ENCODE measurements at places on chromosomes 2 and 18. TPM values are rescaled to one million over a fixed set of nuclear protein-coding genes. Genes with fewer than 3 reads are reported as not detected.

The FKBP7 gene
- 1.2 TPM for total RNA-seq

The OSBPL1A gene
- 56.1 TPM for total RNA-seq

The QPCT gene
- total RNA-seq = not detected

The BOK gene
- total RNA-seq = 16.5 TPM

The COPS7B gene
- 217 TPM for total RNA-seq

The IGFBP5 gene
- total RNA-seq = 41.5 TPM

The NCKAP5 gene
- total RNA-seq = 25.8 TPM

GRCh38 chr18:34880882-34881834 lies 160.1 kb upstream of the MAPRE2 start:
- H3K36me3 ChIP-seq = no peaks in the 10 kb centered on the region
- DNase-seq = no peak
- H3K4me3 ChIP-seq = no peak overlapping the region
- no peak overlapping the region for H3K27ac ChIP-seq
- no peaks in the 10 kb centered on the region for H3K4me1 ChIP-seq

- H3K27ac ChIP-seq = no peak overlapping the region
- no peaks in the 10 kb centered on the region for H3K27me3 ChIP-seq
- no peaks in the 10 kb centered on the region for H3K36me3 ChIP-seq
- H3K4me3 ChIP-seq = no peak overlapping the region
- H3K4me1 ChIP-seq = no peaks in the 10 kb centered on the region
Observed at GRCh38 chr2:33347856-33348255, 128.6 kb upstream of the RASGRP3 start.

DNA sequence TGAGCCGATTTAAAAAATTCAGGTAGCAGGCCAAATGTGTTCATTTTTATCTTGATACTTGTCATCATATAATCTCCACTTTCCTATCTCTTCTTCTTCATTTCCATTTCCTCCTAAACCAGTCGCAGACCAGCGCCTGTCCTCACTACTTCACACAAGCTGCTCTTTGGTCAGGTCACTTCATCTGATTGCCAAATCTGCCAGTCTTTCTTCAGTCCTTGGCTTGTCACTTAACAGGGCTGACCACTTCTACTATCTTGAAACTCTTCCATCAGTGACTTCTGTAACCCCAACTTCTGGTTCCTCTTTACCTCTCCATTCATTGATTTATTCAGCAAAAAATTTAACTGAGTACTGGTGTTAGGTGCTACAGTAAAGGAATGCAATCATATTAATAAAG lies 18.0 kb upstream of the SPRED2 start:
- H3K4me1 ChIP-seq = no peaks in the 10 kb centered on the region
- H3K36me3 ChIP-seq = no peaks in the 10 kb centered on the region
- H3K27me3 ChIP-seq = no peaks in the 10 kb centered on the region

DNA sequence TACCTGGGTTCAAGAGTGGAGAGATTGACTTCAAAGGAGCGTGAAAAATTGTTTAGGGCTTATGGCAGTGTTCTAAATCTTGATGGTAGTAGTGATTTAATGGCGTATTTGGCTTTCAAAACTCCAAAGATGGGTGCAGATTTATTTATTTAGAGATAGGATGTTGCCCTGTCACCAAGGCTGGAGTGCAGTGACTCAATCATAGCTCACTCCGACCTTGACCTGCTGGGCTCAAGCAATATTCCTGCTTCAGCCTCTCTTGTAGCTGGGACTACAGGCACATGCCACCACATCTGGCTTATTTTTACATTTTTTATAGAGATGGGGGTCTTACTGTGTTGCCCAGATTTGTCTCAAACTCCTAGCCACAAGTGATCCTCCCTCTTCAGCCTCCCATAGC lies 52.5 kb downstream of the FAM117B start:
- DNase-seq = no peak
- no peaks in the 10 kb centered on the region for H3K27me3 ChIP-seq
- no peak overlapping the region for H3K4me3 ChIP-seq
- H3K4me1 ChIP-seq = no peaks in the 10 kb centered on the region
- H3K36me3 ChIP-seq = no peaks in the 10 kb centered on the region
- no peak overlapping the region for H3K27ac ChIP-seq

DNA sequence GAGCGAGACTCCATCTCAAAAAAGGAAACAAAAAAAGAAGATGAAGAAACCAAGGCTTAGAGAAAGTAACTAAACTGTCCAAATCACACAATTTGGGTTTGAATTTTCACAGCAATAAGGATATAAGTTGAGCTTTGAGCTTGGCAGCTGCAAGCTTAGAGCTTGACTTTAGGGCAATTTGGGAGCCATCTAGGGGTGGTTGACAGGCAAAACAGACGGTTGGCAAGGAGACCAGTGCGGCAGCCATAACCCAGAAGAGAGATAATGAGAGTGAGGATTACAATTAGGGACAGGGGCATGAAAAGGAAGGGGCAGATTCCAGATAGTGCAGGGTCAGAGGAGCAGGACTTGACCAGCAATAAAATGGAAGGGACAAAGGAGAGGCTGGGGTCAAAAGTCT lies 382.2 kb upstream of the HNRNPA3 start:
- H3K36me3 ChIP-seq = no peaks in the 10 kb centered on the region
- H3K27me3 ChIP-seq = no peaks in the 10 kb centered on the region
- no peak overlapping the region for H3K4me3 ChIP-seq
- H3K27ac ChIP-seq = no peak overlapping the region
- no peaks in the 10 kb centered on the region for H3K4me1 ChIP-seq

DNA sequence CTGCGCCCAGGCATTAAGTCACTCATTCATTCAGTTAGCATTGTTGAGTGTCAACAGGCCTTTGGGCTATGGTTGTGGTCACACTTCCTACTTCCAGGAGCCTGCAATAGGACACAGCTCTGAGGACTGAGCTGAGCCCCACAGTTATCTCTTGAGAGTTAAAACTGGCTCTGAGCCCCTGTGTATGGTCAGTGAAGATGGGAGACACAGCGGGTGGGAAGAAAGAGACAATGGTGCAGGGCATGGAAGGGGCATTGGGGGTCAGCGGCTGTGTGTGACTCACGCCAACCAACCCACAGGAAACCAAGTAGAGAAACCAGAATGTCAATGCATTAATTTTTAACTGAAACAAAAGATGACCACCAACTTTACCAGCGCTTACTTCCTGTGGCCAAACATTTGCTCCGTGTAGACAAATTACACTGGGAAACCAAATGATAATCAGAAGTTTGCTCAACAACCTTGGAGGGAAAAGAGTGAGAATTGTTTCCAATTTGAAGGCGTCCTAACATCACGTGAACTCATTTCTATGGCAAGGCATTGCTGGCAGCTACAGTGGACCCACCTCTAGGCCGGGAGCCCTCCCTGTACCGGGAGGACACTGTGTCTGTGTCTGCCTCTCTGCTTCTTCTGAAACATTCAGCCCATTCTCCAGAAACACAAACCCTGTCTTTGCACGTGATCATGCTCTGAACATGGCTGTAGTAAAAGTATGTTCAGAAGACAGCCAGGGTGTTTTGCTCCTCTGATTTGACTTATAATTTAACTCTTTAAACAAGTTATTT lies 212.0 kb upstream of the ID2 start:
- H3K27me3 ChIP-seq = no peaks in the 10 kb centered on the region
- DNase-seq = peak; percentile 32
- peaks cover 2% of the 10 kb centered on the region for H3K4me1 ChIP-seq

GRCh38 chr2:239378918-239379640 lies 21.7 kb downstream of the HDAC4 start:
- DNase-seq = no peak
- no peaks in the 10 kb centered on the region for H3K36me3 ChIP-seq
- H3K27me3 ChIP-seq = no peaks in the 10 kb centered on the region
- H3K4me1 ChIP-seq = no peaks in the 10 kb centered on the region
- no peak overlapping the region for H3K27ac ChIP-seq

DNA sequence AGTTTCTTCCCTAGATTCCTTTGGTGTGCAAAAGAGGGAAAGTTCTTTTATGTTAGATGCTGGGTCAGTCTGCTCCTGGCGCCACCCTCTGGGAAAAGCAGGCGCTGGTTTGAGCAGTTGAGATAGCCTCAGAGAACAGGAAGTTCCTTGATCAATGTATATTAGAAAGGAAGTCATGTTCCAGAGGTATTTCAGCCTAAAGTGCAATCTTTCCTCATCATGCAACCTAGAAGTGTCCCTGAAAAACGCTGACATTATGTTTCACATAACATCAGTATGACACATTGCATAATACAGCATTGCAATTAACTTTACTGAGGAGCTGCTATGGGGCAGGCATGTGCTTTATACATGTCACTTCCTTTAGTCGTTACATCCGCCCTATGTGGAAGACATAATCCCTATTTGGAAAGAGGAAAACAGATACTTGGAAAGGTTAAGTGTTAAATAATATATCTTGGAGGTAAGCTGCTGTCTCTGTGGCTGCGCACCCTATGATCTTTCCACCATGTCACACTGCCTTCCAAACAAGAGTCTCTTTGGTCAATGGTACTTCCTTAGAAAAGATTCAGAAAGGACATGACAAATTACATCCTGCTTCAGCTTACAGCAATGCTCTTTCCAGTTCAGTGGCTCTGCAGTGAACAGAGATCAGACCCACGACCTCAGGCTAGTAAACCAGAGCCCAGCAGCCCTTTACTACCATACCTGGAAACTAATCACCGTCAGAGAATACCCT lies 369.7 kb downstream of the RAD51AP2 start:
- H3K4me3 ChIP-seq = no peak overlapping the region
- H3K36me3 ChIP-seq = no peaks in the 10 kb centered on the region
- H3K4me1 ChIP-seq = no peaks in the 10 kb centered on the region
- H3K27me3 ChIP-seq = no peaks in the 10 kb centered on the region
- no peak overlapping the region for H3K27ac ChIP-seq

GRCh38 chr18:25147877-25148488 lies 204.0 kb downstream of the ZNF521 start:
- no peaks in the 10 kb centered on the region for H3K36me3 ChIP-seq
- no peak overlapping the region for H3K27ac ChIP-seq
- no peaks in the 10 kb centered on the region for H3K27me3 ChIP-seq
- no peaks in the 10 kb centered on the region for H3K4me1 ChIP-seq
- DNase-seq = no peak

- H3K27me3 ChIP-seq = no peaks in the 10 kb centered on the region
- no peaks in the 10 kb centered on the region for H3K36me3 ChIP-seq
- no peaks in the 10 kb centered on the region for H3K4me1 ChIP-seq
Observed at GRCh38 chr18:74540652-74541421, 6.5 kb downstream of the CNDP1 start.

DNA sequence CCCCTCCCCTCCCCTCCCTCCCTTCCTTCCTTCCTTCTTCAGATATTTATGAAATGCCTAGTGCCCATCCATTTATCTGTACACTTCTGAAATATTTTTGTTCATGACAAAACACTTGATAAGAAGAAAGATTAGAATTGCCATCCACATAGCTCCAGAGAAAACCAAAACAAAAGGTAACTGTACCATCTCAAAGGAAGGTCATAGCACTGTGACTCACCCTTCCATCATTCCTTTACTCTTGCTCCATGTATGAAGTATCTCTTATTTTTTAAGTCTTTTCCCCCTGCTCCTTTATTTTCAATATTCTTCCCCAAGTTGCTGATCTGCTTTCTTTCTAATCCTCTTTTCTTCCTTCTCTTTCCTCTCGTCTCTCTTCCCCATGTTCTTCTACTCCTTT lies 9.9 kb downstream of the CNTNAP5 start:
- no peaks in the 10 kb centered on the region for H3K27me3 ChIP-seq
- no peak for DNase-seq
- no peak overlapping the region for H3K4me3 ChIP-seq
- no peaks in the 10 kb centered on the region for H3K36me3 ChIP-seq

GRCh38 chr2:28558158-28558820 lies 62.4 kb downstream of the PLB1 start:
- H3K4me3 ChIP-seq = no peak overlapping the region
- H3K4me1 ChIP-seq = no peaks in the 10 kb centered on the region
- H3K36me3 ChIP-seq = no peaks in the 10 kb centered on the region
- H3K27me3 ChIP-seq = no peaks in the 10 kb centered on the region

DNA sequence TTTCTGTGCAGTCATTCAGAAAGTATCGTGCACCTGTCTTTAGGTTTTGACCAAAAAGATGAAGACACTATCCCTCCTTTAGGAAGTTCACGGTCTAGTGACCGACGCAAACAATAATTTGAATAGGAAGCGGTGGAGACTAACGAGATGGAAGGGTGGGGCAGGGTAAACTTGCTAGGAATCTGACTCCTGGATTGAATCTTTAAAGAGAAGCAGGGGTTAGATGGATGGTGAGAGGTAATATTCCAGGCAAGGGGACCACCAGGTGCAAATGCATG lies 651 bp upstream of the TXNL1 start:
- DNase-seq = no peak
- H3K27me3 ChIP-seq = no peaks in the 10 kb centered on the region
- peaks cover 21% of the 10 kb centered on the region for H3K4me1 ChIP-seq
- peak overlapping the region; percentile 85 for H3K27ac ChIP-seq
- peak overlapping the region; percentile 71 for H3K4me3 ChIP-seq

DNA sequence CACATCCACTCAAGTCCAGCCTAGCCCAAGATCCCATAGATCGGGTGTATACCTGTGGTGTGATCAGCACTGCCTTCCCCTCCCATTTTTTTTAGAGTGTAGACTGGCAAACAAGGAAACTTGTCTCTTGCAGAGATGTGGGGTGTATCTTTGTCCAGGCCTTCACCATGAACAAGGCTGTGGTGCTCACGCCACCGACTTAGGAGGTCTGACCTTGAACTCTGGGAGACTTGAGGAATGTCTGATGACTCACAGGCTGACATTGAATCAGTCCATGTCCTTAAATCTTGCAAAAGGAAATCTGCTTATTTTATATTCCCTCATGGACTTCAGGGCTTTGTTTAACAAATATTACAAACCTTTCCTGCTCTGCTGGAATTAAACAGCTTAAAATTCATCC lies 4.5 kb upstream of the CTIF start:
- no peak overlapping the region for H3K27ac ChIP-seq
- H3K4me3 ChIP-seq = no peak overlapping the region
- DNase-seq = no peak
- no peaks in the 10 kb centered on the region for H3K36me3 ChIP-seq

- H3K27ac ChIP-seq = no peak overlapping the region
- no peaks in the 10 kb centered on the region for H3K4me1 ChIP-seq
- no peaks in the 10 kb centered on the region for H3K36me3 ChIP-seq
- no peak overlapping the region for H3K4me3 ChIP-seq
- DNase-seq = no peak
Observed at GRCh38 chr2:69272803-69273471, 114.1 kb downstream of the GFPT1 start.

- no peak for DNase-seq
- H3K4me1 ChIP-seq = no peaks in the 10 kb centered on the region
- no peak overlapping the region for H3K4me3 ChIP-seq
Observed at GRCh38 chr2:69453475-69454129, 16.4 kb upstream of the NFU1 start.

- no peak overlapping the region for H3K27ac ChIP-seq
- H3K36me3 ChIP-seq = no peaks in the 10 kb centered on the region
- no peaks in the 10 kb centered on the region for H3K27me3 ChIP-seq
Observed at GRCh38 chr18:77135339-77136075, 2.9 kb upstream of the MBP start.

- no peaks in the 10 kb centered on the region for H3K4me1 ChIP-seq
- H3K36me3 ChIP-seq = no peaks in the 10 kb centered on the region
- no peaks in the 10 kb centered on the region for H3K27me3 ChIP-seq
- no peak overlapping the region for H3K27ac ChIP-seq
Observed at GRCh38 chr2:58926112-58926511, 685.0 kb upstream of the FANCL start.

GRCh38 chr2:154343282-154343681 lies 355.2 kb upstream of the KCNJ3 start:
- H3K27me3 ChIP-seq = no peaks in the 10 kb centered on the region
- no peak for DNase-seq
- no peaks in the 10 kb centered on the region for H3K4me1 ChIP-seq
- H3K27ac ChIP-seq = no peak overlapping the region

- DNase-seq = no peak
- H3K4me3 ChIP-seq = no peak overlapping the region
- H3K27ac ChIP-seq = no peak overlapping the region
- no peaks in the 10 kb centered on the region for H3K36me3 ChIP-seq
- no peaks in the 10 kb centered on the region for H3K27me3 ChIP-seq
- peaks cover 4% of the 10 kb centered on the region for H3K4me1 ChIP-seq
Observed at GRCh38 chr18:44799907-44800421, 119.3 kb downstream of the SETBP1 start.

Data from Peyer's patch (tissue), 4 donors.